ENCODE measurements at places on chromosomes 3 and 15.

GRCh38 chr3:174430986-174431385 lies 428.1 kb upstream of the NAALADL2 start:
- DNase-seq = no peak

- DNase-seq = peak; percentile 77
Observed at GRCh38 chr15:50390554-50391264, 33.5 kb upstream of the USP8 start.

- no peak for DNase-seq
Observed at GRCh38 chr15:79179108-79179561, 88.6 kb upstream of the RASGRF1 start.

DNA sequence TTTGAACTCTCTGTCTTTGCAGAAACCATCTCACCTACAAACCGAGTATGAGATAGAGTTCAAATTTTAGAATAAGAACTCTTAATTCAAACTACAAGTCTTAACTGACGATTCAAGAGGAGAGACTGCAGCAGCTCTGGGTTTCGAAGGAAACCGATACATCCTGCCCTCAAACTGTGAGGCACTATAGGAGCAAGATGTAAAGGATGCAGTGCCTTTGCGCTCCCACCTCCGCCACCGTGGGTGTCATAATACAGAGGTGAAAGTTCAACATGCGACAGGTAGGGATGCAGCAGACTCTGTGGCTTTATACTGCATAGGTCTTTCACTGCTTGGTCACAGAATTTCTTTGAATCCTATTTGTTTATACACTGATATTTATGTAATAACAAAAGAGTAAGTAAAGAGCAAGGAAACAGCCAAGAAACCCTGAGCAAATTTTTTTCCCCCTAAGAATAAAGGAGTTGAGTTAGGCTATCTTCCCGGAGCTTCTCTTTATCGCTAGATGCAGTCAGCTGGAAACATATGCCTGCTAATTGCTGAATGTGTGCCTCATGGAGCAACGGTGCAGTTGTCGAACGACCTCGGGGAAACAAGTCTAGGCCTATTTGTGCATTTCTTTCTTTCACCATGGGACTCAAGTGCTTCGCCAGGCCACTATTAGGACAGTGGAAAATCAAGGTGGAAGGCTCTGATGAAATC lies 1097.6 kb upstream of the CFAP20DC start:
- no peak for DNase-seq

DNA sequence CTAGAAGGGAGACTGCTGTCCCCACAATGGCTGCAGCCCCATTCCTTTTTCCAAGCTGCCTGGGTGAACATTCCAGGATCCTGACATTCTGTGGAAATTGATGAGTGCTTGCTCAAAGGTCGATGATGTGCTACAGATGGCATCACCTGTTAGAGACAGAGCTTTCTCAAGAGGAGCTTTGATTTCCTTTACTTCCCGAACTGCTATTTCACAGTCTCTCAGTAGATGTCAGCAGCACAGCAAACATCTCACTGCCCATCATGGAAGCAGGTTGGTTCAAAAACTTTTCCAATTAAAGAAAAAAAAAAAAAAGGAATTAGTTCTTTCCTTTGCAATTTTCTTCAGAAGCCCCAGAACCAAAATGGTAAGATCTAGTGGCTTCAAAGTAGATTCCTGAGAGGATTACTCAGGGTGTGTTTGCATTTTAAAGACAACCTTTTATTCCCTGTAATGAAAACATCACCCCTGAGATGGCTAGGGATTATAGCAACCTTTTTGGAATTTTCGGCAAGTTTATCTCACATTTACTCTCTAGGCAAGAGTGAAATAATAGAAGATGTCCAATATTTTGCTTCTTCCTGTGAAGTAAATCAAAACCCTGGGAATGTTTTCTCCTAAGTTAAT lies 44.8 kb downstream of the POLR2M start:
- peak; percentile 4 for DNase-seq

DNA sequence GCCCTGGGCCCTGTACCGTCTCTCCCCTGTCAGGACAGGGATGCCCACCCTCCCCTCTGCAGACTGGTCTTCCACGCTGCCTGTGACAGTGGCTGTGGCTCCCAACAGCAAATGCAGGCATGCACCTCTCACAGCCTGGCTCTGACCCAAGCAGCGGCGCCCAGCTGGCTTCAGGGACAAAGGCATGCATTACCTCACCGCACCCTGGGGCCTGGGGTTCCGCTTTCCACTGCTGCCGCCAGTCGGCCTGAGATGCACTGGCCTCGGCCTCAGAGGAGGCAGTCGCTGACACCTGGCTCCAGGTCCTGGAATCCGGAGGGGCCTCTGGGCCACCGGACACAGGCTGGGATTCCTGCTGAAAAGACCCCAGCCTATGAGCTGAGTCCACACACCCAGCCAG lies 70.3 kb downstream of the SCN5A start:
- DNase-seq = no peak

DNA sequence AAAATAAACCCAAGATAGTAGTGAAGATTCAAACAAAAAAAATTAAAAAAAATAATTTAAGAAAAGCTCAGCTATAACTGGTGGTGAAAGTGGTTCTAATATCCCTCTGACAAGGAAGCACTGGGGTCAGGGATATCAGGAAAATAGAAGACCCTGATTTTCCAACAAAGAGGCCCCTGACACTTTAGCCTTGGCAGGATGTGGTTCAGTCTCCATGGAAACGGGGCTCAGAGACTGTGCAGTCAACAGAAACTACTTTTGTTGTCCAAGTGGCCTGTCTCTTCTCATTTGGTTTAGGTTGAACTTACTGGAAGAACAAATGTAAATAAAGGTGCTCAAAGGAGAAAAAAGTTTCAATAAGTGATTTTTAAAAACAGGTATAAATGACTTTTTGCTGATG lies 27.2 kb downstream of the INTS14 start:
- DNase-seq = no peak

- no peak for DNase-seq
Observed at GRCh38 chr15:68830141-68830785, 9.6 kb upstream of the ANP32A start.
